ENCODE measurements at places on chromosomes 6 and 20.

DNA sequence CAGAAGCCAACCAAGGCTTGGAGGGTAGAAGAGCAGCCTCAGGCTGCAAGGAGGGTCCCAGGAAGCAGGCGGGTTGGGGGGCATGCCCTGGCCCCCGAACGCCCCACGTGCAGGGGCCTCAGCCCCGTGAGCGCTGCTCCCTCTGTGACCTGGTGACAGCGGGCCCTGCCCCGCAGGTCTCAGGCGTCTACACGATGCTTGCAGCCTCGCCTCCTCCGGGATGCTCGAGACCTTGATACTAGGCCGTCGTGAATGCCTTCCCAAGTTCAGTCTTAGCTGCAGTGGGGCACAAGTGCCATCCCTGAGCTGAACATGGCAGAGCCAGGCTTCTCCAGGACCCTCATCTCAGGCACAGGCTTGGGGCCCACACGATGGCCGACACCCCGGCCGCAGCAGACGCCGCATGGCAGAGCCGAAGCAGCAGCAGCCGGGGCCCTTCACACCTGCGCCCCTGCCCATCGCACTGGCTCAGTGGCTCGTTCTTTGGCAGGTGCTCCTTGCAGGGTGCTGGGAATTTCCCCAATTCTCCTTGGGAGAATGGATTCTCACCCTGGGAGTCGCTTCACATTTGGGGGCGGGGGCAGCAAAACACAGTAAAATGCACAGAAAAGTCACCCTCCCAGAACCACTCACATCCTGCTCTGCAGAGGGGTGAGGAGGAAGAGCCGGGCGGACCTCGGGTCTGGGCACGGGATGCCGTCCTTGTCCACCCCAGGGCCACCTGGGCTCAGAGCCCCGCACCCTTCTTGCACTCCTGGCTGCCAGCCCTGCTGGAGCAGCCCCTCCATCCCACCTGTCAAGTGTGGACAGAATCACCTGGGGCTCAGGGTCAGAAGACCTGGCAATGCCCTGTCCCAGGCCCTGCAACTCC is 161.8 kb downstream of the DLL1 start:
- DNase-seq: no peak

- no peak for DNase-seq
These were observed 174.4 kb upstream of the NT5E start for GRCh38 chr6:85275338-85275985.

DNA sequence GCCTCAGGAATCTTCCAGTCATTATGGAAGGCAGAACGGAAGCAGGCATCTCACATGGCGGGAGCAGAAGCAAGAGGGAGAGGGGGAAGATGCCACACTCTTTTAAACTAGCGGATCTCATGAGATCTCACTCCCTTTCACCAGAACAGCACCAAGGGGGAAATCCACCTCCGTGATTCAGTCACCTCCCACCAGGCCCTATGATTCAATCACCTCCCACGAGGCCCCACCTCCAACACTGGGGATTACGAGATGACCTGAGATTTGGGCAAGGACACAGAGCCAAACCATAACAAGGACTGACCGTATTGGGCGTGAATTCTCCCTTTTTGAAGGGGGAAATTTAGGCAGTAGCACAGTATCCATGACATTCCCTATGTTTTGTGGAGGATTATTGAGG is 88.8 kb downstream of the TMEM170B start:
- DNase-seq: no peak

DNA sequence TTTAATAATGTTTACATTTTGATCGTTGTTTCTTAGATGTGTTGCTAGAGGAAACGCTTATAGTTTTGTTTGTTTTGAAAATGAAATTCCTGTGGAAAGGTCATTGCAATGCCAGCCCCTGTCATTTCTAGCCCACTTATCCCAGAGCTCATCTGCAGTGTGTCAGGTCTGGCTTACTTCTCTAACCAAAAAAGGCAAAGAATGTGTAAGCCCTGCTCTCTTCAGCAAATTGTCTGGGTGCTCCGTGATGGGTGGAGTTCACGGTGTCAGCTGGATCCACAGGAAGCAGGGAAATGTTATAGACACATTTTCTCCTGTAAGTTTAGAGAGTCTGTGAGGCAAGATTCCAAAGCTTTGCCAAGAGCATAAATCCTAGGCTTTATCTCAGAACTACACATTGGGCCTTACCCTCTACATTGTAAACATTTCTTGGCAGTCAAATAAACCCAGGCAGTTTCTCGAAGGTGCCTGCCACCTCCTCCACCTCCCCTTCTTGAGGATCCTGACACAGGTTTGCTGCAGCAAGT is 50.9 kb downstream of the RPRD1B start:
- no peak for DNase-seq

DNA sequence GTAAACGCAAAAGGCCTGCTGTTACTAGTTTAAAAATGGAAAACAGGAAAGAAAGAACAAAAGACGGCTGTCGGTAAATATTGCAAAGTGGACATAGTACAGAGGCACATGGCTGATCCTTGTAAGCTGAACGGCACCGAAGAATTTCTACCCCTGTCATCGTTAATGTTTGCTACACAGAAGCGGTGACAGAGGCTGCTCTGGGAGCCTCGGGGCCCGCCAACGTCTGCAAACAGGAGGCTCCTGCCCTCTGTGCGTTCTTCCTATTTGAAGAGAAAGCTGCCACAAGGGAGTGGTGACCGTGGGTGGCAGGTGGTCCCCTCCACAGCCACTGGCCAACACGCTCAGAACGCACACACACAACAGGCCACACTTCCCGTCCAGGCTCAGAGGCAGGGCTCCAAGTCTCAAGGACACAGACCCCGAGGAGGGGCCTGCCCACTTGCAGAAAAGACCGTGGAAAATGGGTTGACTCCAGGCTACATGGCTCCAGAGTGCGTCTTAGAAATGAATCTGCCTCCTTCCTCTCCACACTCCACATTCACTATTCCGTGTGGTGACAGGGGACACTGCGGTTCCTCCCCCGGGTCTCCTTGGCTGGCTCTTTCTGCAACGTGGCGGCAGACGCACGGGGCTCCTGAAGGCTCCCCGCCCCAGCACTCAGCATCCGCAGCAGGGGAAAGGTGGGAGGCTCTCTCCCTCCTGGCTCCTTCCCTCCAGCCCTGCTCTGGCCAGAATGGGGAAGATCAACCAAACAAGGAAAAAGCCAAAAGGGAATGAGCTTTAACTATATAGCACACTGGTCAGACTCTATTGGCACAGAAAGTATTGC is 64.5 kb downstream of the GMPR start:
- DNase-seq: no peak

DNA sequence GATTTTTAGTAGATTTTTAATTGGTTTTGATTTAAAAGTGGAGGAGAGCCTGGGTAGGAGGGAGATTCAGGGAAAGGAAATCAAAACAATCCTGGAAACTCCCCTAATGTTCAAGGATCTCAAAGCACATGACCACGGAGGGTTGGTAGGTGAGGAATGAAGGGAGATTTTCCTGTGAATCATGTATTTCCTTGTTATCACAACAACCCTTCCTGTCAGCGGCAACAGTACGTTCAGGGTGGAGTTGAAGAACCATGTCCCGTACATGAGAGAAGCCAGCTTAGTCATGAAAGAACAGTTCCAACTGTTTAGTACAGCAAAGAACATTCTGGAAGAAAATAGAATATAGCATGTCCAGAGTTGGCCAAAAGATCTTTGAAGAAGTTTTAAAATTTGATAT is 79.4 kb upstream of the SCAF8 start:
- no peak for DNase-seq

GRCh38 chr6:7562769-7563168 is 21.3 kb downstream of the DSP start:
- DNase-seq: no peak

- no peak for DNase-seq
These were observed 52.7 kb downstream of the UNC5CL start for GRCh38 chr6:40986364-40986763.

DNA sequence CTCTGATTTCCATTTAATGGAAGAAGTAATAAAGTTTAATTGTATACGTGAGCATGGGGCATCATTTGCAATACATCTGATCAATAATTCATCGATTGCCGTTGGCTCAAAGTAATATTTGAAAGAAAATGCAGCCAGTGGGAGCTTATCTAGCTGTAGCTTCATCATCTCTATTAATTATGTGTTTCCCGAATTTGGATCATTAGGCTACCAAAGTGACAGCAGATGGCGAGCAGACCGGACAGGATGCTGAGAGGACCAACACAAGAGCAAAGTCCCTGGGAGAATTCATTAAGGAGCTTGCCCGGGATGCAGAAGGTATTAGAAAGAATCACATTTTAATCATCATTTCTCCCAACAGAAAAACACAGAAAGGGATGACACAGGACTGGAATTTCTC is 327.1 kb downstream of the ARHGAP18 start:
- no peak for DNase-seq

GRCh38 chr6:22024973-22025467 is 271.8 kb downstream of the PRL start:
- DNase-seq: no peak

GRCh38 chr20:4342609-4343008 is 327.3 kb upstream of the RNF24 start:
- no peak for DNase-seq

DNA sequence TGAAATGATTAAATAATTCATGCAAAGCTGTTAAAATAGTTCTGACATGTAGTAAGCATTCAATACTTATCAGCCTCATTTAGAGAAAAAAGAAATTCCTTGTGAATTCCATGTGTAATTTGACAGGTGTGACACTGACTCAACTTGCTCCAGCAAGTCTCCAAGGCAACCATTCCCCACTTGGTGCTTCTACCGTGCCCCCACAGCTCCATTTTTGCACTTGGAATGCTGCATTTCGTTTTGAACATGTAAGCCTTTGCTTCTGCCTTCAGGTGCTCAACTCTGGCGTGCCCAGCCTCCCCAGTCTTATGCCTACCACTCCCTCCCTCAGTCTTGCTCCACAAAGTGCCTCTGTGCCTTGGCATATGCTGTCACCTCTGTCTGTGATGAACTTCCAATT is 760.6 kb upstream of the CHD6 start:
- DNase-seq: no peak

- no peak for DNase-seq
These were observed 31.2 kb downstream of the KCNQ5 start for GRCh38 chr6:72653026-72653425.

DNA sequence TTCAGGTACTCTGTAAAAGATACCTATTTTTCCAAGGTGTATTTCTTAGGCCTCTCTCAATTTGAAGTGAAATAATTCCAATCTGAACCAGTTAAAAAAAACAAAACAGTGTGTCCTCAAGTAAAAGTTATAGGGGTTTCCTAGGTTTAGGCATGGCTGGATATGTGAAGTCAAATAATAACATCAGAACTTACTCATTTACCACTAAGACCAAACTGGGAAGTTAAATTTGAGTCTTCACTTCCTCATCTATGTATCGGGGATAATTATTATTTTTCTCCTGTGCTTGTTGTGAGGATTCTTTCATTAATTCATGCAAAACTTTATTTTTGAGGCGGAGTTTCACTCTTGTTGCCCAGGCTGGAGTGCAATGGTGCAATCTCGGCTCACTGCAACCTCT is 86.2 kb upstream of the PTPRK start:
- DNase-seq: no peak

DNA sequence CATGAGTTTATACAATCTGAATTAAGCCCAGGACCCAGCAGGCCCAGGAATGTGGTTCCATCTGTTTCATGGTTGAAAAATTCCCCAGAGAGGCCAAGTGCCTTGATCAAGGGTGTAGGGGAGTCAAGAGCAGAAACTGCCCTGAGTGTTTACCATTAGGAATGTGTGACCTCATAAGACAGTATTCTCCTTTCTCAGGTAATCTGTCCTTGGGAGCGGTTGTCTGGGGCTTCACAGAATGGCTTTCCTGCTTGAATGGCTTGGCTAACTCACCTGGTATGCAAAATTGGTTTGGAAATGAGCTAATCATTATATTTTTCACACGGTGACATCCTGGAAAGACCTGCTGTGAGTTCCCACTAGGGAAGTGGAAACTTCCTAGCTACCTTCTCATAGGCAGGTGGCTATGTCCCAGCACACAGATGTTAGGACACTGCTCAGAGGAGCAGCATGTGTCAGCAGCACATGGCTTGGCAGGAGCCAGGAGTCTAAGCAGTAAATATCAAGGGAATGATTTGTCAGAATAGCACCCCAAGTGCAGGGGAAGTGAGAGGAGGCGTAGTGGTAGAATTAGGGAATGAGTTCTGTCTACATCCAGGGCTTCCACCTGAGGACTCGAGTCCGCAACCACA is 17.7 kb downstream of the CLIC5 start:
- DNase-seq: no peak

GRCh38 chr6:32665661-32666060 is 796 bp downstream of the HLA-DQB1 start:
- no peak for DNase-seq

DNA sequence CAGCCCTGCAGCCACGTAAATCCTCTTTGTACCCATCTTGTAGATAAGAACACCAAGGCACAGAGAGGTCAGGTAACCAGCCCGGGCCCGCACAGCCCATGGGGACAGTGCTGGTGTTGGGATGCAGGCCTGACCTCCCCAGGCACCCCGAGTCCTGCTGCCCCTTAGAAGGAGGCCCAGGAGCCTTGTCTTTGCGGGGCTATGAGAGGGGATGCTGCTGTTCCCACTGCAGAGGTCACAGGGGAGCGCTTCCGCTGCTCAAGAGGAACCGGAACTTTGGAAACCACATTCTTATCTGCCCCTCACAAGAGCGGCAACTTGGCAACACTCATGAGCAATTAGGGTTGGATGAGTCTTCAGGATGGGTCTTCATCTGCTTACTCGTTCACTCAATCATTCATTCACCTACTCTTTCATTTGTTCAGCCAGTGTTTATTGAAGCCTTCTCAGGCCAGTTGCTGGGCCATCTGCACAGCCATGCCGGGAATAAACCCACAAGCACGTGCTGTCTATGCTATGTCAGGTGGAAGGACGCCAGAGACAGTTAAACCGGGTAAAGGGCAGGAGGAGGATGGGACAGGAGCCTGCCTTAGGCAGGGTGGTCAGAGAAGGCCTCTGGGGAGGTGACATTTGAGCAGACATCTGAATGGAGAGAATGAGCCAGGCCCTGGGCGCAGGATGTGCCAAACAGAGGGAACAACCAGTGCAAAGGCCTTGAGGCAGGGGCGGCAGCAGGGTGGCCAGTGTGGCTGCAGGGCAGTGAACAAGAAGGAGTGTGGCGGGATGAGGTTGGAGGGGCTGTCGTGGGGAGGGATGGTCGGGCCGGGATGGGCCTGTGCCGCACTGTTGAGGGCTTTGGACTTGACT is 60.8 kb downstream of the RBM38 start:
- DNase-seq: no peak

Measured in left renal cortex interstitium (tissue), 4 donors.